Heart left ventricle (tissue), 16 donors: ENCODE measurements at places on chromosomes 5 and 9.

GRCh38 chr5:8685704-8686103 lies 816.8 kb downstream of the MTRR start:
- no peak for DNase-seq

DNA sequence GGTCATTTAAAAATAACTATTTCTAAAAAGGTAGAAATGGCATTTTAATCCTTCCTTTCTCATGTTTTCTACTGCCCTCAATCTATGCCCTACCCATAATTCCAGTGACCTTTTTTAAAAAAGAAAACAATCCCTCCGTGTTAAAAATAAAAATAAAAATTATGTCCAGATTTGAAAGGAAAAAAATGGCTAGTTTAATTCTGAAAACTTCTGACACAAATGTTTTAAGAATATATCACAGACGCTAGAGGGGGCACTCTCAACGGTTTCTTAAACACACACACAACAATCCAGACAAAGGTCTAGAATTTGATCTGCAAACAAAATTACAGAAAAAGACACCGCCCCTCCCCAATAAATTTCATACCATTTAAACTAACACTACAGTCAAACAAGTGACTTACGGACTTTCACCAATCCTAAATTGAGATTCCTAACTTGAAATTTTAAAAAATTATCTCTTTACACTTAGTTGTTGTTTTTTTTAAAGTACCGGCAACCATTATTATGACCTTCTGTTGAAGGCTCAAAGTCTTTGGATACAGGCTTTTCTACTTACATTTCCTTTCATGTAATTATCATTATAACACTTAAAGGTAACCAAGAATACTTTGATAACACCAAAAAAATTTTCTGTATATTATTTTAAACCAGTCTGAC lies 38.2 kb downstream of the CLINT1 start:
- no peak for DNase-seq

- no peak for DNase-seq
These were observed 218.6 kb downstream of the SREK1 start for GRCh38 chr5:66362687-66363086.

- no peak for DNase-seq
These were observed 186.6 kb downstream of the HINT1 start for GRCh38 chr5:130978475-130978874.

- DNase-seq: no peak
These were observed 1216.5 kb upstream of the CDH9 start for GRCh38 chr5:28254846-28255245.

DNA sequence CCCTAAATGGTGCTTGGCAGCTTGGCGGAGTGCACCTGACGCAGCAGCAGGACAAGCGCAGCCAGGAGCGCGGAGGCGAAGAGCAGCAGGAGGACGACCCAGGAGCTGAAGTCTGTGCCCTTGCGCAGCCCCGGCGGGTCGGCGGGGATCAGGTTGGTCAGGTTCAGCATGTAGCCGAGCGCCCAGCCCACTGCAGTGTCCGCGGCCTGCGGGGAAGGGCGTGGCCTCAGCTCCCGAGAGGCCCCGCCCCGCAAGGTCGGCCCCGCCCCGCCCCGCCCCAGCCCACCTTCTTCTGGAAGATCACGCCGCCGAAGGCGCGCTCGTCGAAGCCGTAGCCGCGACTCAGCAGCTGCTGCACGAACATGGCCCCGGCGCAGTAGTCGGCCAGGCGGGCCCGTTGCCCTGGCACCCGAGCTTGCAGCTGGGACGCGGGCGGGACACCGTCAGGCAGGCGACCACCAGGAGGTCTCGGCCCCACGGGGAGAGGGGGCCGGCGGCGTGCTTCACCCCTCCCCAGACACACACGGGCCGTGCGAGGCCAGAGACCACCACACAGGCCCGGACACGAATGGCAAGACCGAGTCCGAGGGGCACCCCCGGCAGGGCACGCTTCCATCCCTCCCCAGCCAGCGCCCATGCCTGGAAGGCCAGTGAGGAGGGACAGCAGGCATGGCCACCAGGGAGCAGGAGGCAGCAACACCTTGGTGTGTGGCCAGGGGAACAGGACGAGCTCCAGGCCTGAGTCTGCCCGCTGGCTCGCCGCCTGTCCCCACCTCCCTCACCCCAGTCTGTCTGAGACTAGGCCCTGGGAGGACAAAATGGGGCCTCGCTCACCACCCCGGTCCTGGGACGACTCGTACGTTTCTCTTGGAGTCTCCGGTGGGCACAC lies 2.9 kb upstream of the NPDC1 start:
- no peak for DNase-seq

GRCh38 chr5:72112389-72112788 lies 5.1 kb downstream of the MAP1B start:
- DNase-seq: no peak
